Immature natural killer cell (primary cell): ENCODE measurements at places on chromosomes 1 and 21. TPM values are rescaled to one million over a fixed set of nuclear protein-coding genes. Genes with fewer than 3 reads are reported as not detected.

Gene AUNIP
- not detected for polyA plus RNA-seq

Gene SLFNL1
- not detected for polyA plus RNA-seq

Gene TMPRSS3
- not detected for polyA plus RNA-seq

Gene CYP4Z1
- not detected for polyA plus RNA-seq

DNA sequence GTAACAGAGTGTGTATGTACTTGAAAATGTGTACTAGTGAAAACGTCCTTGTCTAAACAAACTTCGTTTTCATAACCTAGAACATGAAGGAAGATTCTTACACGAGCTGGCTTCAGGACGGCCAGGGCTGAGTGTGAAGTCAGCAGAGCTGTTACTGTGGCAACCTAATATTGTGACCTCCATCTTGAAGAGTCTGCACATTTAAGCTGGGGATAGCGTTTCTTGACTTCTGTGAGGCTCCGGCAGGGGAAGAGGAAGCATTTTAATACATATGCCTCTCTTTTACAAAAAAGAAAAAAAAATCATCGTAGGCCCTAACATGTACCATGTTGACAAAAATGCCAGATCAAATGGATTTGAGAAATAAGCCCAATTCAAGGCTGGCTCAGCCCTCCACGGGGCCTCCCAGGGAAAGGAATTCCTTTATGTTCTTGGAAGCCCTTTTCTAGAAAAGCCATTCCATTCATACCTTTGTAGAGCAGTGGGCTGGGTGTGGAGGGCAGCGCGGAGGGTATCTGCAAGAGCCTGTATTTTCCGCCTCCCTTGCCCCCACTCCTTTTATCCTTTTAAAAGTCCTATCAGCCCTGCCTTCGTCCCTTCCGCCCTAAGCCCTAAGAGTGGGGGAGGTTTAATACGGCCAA lies 51.1 kb downstream of the SIM2 start:
- no peak overlapping the region for H3K27ac ChIP-seq
- peaks cover 15% of the 10 kb centered on the region for H3K27me3 ChIP-seq
- no peak overlapping the region for H3K4me3 ChIP-seq
- no peak for DNase-seq
- peaks cover 48% of the 10 kb centered on the region for H3K36me3 ChIP-seq
- H3K4me1 ChIP-seq: peaks cover 19% of the 10 kb centered on the region

DNA sequence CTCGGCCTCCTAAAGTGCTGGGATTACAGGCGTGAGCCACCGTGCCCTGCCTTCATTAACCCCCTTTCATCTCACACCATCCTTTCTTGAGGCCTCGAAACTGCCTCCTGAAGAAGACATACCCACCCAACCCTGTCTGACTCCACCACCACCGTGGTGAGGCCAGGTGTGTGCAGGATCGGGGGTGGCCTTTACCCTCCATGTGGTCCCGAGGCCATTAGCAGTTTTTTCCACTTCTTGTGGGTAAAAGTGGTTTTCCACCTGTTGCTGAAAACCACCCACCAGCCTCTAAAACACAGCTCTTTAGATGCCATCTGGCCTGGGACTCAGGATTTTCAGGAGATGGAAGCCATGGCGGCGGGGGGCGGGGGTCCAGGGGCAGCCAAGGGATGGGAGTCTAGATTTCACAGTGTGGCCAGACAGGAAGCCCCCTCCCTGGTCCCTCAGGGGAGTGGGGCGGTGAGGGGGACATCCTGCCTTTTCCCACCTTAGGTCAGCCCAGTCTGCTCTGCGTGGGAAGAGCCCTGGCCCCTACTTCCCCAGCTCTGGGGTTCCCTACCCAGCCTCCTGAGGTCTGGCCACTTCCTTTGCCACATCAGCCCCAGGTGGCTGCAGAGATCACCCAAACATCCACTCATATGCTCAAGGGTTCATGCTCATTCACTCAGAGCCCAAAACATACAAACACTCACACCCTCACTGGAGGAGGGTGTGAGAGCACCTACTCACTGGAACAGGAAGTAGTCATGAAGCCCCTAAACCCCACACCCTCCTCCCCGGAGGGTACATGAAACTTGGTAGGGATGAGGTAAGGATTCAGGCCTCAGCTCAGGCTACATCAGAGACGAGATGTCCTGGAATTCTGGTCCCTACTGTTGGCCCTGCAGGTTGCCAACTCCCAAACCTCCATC lies 2.3 kb downstream of the FGR start:
- peaks cover 84% of the 10 kb centered on the region for H3K4me1 ChIP-seq
- H3K36me3 ChIP-seq: no peaks in the 10 kb centered on the region
- peak; percentile 63 for DNase-seq
- peak overlapping the region; percentile 98 for H3K27ac ChIP-seq

GRCh38 chr1:42931108-42931539 lies 27.5 kb downstream of the SLC2A1 start:
- peak overlapping the region; percentile 95 for H3K4me3 ChIP-seq
- H3K27me3 ChIP-seq: peaks cover 19% of the 10 kb centered on the region
- peak overlapping the region; percentile 98 for H3K27ac ChIP-seq
- H3K36me3 ChIP-seq: peaks cover 25% of the 10 kb centered on the region
- DNase-seq: peak; percentile 88
